Activated naive CD8-positive, alpha-beta T cell treated with anti-CD3 and anti-CD28 coated beads for 36 hours (primary cell): ENCODE measurements at places on chromosomes 1 and 21. TPM values are rescaled to one million over a fixed set of nuclear protein-coding genes. Genes with fewer than 3 reads are reported as not detected.

DNA sequence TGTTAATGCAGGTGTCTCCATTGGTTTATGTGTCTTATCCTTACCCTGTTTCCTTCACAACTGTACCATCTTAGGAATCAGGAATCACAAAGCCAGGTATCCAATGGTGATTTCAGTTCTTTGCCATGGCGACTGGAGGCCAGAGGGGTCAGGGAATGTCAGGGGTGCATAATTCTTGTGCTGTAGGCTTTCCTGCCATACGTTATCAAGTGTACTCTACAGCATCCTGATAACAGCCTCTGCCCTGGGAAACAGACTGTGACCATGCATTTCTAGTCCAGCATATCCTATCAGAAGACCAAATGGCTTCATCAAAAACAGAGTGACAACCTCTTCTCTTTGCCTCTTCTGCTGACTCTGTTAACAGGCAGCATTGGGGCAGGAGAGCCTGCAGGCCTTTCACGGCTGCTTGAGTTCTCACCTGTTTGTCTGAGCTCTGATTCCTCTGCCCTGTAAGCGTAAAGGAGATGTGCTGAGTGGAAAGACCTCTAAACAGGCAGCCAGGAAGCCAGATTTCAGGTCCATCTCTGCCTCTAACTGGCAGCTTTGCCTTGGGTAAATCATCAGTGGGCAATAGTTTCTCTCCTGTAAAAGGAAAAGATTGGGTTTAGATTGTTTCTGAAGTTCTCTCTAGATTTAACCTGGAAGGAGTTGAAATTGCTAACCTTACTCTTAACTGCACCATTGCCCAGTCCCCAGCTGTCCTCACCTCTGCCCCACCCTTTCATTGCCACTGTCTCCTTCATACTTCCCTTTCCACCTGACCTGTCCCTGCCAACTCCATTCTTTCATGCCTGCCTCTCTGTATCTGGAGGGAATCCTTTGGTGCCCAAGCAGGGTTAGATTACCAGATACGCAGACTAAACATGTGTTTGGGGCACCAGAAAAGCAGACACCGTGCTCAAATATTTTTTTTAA lies 80.2 kb downstream of the LRRC8D start:
- no peak for DNase-seq

The RPE65 gene
- total RNA-seq = not detected

The SERPINC1 gene
- not detected for total RNA-seq

The CNST gene
- total RNA-seq = 25.8 TPM

GRCh38 chr1:209395169-209395568 lies 188.3 kb upstream of the CAMK1G start:
- DNase-seq = no peak

DNA sequence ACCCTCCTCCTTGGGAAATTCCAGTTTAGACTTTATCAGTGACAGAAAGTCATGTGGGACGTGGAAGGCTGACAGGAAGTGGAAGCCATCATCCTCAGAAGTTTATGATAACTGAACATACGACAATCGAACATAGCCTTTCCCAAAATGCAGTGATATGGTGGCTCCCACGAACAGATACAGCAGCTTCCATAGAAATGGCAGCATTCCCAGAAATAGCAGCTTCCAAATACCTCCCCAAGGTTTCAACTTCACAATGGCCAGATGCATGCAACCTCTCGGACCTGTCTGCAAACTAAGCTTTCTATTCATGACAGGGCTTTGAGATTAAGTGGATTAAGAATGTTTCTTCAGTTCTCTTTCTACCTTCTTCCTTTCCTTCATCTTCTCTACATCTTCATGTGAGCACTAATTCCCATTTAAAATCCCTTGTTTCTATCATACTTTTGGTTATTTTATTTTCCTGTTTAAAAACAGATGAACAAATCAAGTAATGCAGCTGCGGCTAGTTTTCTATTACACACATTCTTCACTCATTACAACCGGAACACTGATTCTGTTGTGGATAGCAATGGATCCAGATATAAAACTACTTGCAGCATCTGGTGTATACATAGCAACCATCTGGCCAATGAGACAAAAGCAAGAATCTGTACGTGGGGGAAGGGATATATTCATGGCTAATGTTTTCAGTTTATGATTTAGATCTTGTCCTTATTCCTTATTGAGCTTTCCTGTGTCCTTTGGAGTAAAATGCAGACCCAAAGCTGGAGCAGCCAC lies 304.8 kb downstream of the BRINP3 start:
- DNase-seq = no peak
